ENCODE measurements at places on chromosomes 2 and 18.

GRCh38 chr2:171895786-171896185 is 1.7 kb upstream of the SLC25A12 start:
- no peak for DNase-seq

- DNase-seq, result no peak
Observed at GRCh38 chr2:190791976-190792575, 88.5 kb upstream of the GLS start.

GRCh38 chr2:235966932-235967757 is 201.0 kb downstream of the GBX2 start:
- no peak for DNase-seq

GRCh38 chr2:145751155-145751554 is 1231.2 kb upstream of the ZEB2 start:
- DNase-seq, result no peak

DNA sequence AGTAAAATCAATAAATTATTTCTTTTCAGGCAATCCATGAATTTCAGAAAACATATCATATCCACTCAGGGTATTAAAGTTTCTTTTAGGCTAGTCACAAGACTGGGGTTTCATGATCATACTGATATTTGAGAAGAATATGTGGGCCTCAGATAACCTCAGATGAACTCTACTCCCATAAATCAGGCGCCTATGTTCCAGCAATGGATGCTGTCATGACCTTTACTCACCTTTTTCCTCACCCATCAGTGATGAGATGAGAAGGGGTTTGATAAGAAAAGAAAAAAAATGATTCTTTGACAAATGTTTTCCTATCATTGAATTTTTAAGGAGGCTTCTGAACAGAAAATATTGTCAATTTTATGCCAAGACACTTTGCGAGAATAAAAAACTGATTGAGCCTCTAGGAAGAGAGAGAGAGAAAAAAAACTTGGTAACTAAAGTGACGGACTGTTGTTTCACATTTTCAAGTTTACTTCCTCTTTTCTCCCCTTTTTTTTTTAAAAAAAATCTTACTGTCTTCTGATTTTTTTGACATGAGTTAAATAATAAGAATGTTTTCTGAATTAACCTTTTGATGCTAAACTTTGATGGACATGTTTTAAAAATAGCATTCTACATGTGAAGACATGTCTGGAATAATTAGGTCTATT is 309.1 kb upstream of the MAP2 start:
- no peak for DNase-seq

GRCh38 chr2:215914054-215914776 is 99.1 kb downstream of the MREG start:
- no peak for DNase-seq

- no peak for DNase-seq
Observed at GRCh38 chr2:150476286-150476685, 11.2 kb downstream of the RND3 start.

DNA sequence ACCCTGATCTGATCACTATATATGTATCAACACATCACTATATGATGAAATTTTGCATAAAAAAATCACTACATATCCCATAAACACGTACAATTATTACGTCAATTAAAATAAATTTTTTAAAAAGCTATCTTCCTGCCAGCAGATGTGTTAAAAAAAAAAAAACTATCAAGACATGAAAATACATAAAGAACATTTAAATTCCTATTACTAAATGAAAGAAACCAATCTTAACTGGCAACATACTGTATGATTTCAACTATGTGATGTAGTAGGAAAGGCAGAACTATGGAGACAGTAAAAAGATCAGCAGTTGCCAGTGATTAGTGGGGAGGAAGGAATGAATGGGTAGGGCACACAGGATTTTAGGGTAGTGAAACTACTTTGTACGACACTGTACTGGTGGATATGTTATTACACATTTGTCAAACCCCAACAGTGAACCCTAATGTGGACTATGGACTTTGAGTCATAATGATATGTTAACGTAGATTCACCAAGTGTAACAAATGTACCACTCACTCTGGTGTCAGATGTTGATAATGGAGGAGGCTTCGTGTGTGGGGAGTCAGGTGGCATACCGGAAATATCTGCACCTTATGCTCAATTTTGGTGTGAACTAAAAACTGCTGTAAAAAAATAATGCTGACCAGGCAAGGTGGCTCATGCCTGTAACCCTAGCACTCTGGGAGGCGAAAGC is 27.4 kb downstream of the USP34 start:
- no peak for DNase-seq

GRCh38 chr2:3914241-3914640 is 210.9 kb downstream of the DCDC2C start:
- no peak for DNase-seq

- no peak for DNase-seq
Observed at GRCh38 chr18:4130734-4131719, 324.1 kb downstream of the DLGAP1 start.

DNA sequence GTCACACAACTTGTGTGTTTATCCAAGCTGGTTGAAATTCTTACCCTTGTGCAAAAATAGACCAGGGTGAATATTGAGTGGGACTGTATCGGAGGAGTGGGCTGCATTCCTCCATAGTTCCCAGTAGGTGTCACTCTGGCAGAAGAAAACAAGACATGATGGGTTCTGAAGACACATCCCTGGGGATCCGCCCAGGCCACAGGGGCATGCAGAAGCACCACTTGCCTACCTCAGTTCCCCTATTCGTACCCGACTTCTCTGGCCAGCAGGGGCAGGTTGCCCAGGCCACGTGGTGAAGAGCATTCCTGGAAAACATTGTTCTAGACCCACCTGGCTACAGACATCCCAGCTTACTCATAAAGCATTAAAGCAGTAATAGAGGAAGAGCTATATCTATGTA is 168.2 kb downstream of the FAM210A start:
- no peak for DNase-seq

GRCh38 chr2:10006236-10007161 is 36.9 kb upstream of the KLF11 start:
- DNase-seq, result peak; percentile 1
